ENCODE measurements at places on chromosomes 4 and X.

DNA sequence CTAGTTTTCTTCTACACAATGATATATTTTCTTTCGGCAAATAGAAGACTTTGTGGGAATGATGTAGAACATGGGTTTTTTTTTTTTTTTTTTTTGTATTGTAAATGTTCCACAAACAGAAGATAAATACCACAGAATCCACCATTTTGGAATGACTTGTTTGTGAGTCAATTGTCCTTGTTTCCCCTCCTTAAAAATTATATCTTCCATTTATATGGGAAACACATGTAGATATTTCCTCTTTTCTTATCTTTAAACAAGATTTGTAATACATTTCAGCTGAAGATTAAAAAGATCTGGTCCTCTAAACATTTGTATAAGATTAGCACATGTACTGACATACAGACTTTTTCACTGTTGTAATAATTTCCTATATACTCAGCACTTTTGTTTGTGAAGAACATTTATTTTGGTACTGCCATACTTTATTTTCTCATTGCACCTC, 304.6 kb downstream of the SPRY1 start:
- DNase-seq: peak; percentile 15

DNA sequence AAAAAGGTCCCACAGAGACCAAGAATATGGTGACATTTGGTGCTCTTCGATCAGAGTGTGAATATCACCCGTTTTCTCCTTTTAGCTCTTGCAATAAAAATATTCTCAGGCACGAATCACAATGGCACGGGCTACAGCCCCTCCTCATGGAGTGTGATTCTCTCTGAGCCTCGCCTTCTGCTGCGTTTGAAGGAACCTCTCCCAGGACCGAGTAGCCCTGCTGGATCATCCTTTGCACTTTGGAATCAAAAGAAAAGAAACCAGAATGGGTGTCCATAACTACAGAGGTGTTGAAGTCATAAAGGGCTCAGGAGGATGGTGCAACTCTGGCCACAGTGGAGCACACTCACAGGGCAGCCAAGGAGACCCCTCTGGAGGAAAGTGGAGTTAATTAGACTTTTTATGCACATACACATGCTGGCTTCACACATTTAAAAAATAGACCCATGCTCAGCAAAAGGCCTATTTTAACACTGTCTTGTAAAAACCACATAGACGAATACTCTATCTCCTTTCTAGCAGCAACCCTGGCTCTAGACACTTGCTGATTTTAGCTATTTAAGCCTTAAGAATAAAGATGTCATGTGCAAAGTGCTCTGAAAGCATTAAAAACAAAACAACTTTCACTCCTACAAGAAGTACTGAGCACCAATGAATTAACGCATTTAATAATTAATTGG, 19.1 kb downstream of the MAML3 start:
- no peak for DNase-seq

- peak; percentile 64 for DNase-seq
These were observed 12.2 kb downstream of the WDR1 start for GRCh38 chr4:10104211-10104990.

DNA sequence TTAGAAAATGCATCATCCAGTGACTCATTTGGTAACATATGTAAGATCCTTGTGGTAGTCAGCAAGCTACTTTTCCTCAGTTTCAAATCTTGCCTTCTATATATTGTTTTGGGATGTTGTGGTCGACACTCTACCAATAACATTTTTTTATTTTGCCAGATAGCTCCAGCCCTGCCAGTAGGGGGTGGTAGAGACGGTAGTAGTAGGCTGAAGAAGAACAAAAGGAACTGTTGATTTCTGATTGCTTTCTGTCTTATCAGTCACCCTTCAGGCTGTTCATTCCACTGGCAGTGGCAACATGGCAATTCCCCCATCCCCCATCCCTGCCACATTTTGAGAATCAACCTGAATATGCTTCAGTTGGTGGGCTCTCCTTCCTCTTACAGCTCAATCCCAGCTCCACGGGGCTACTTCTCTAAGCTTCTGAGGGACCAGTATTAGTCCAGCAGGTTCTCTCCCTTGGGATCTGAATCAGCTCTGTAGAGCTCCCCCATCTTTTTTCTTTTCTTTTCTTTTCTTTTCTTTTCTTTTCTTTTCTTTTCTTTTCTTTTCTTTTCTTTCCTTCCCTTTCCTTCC, 171.5 kb upstream of the VEGFC start:
- DNase-seq: no peak

DNA sequence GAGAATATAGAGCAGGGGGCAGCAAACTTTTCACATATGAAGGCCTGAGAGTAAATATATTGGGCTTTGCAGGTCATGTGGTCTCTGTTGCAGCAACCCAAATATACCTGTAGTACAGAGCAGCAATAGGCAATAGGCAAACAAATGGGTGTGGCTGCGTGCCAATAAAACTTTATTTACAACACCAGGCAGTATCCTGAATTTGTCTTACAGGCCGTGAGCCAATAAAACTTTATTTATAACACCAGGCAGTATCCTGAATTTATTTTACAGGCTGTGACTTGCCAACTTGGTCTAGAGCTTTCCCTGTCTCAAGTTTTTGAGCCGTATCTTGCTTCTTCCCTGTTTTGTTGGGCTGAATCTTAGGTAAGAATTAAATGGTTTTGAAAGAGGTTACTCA, 118.2 kb downstream of the PHEX start:
- no peak for DNase-seq

DNA sequence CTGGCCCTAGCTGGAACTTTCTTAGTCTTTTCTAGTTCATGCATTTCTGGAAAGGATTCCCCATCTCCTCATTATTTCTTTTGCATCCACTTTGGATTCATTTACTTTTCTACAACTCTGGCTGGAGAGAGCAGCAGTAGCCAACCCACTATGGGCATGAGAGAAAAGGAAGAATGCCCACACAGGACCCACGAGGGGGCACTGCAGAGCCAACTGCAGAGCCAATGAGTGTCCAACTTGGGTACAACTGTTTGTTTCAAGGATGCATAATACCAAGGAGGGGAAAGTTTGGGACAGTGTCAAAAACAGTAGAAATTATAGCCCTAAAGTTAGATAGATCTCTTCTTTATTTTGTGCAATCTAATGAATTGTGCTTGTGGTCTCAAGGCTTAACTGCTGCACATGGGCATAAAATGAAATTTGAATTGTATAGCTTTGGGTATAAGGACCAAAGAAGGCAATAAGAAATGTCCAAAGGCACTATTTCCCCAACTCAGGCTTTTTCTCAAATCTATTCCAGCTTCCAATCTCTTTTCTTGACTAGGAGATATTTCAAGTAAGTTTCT, 230.6 kb downstream of the NSUN7 start:
- peak; percentile 15 for DNase-seq

- peak; percentile 9 for DNase-seq
These were observed 695 bp upstream of the PIGA start for GRCh38 chrX:15336023-15336413.

DNA sequence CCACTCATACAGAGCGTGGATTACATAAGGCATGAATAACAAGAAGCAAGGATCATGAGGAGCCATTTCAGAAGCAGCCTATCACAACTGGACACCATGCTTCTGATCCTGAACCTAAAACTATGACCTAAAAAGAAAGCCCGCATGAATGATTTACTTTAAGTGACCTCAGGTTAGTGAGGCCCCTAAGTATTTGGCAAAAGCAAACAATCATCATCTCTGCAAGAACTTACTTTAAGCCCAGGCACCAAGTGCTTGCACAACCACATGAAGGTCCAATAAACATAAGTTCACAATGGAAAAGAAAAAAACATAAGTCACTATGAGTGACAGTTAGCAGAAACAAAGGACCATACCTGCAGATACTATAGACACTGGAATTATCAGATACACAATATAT, 7.9 kb upstream of the MBTPS2 start:
- no peak for DNase-seq

DNA sequence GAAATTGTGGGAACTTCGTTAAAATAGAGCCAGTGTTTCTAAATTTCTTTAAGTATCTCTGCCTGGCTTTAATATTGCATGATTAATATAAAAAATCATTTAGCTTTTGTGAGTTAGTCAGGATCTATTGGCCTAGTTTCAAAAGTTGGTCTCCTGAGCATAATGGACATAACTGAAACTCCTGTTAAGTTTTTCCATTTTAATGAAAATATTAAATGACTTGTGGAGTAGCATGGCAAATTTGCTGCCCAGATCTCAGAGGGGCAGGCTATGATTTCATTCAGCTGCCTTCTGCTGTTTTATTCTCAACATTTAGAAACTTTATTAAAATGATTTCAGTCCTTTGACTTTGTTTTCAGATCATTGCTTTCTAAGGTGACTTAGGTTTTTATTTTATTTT, 962.9 kb upstream of the GRID2 start:
- DNase-seq: no peak

- peak; percentile 44 for DNase-seq
These were observed 61.1 kb downstream of the FBXO8 start for GRCh38 chr4:174222266-174222872.

GRCh38 chr4:124224256-124224655, 488.3 kb downstream of the ANKRD50 start:
- no peak for DNase-seq

GRCh38 chr4:77076889-77077635, 1.3 kb upstream of the CCNI start:
- DNase-seq: no peak

- no peak for DNase-seq
These were observed 32.9 kb downstream of the RAI2 start for GRCh38 chrX:17828171-17828570.
